ENCODE measurements at places on chromosomes 3 and 15.

DNA sequence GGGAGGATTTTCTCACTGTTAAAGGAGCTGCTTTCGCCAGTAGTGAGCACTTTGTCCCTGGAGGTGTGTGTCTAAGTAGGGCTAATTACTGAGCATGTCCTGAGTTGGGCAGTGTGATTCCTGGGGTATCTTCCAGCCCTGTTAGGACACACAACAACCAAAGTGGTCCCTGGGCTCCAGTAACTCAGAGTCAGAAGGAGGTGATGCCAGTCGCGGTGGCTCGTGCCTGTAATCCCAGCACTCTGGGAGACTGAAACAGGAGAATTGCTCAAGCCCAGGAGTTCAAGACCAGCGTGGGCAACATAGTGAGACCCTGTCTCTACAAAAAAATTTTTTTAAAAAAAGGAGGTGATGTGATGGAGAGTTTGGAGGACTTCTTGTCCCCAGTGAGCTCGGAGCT, 37.5 kb downstream of the PML start:
- DNase-seq = no peak

GRCh38 chr3:190193210-190193609, 72.5 kb upstream of the P3H2 start:
- DNase-seq = no peak

- DNase-seq = no peak
Measured at GRCh38 chr15:31552482-31553099, 226.0 kb downstream of the KLF13 start.

GRCh38 chr3:120846073-120846472, 61.9 kb upstream of the STXBP5L start:
- no peak for DNase-seq

- no peak for DNase-seq
Measured at GRCh38 chr3:61571516-61572336, 10.4 kb downstream of the PTPRG start.

- no peak for DNase-seq
Measured at GRCh38 chr15:95932676-95933075, 397.8 kb upstream of the NR2F2 start.

- no peak for DNase-seq
Measured at GRCh38 chr3:185912929-185913901, 24.6 kb downstream of the TRA2B start.

DNA sequence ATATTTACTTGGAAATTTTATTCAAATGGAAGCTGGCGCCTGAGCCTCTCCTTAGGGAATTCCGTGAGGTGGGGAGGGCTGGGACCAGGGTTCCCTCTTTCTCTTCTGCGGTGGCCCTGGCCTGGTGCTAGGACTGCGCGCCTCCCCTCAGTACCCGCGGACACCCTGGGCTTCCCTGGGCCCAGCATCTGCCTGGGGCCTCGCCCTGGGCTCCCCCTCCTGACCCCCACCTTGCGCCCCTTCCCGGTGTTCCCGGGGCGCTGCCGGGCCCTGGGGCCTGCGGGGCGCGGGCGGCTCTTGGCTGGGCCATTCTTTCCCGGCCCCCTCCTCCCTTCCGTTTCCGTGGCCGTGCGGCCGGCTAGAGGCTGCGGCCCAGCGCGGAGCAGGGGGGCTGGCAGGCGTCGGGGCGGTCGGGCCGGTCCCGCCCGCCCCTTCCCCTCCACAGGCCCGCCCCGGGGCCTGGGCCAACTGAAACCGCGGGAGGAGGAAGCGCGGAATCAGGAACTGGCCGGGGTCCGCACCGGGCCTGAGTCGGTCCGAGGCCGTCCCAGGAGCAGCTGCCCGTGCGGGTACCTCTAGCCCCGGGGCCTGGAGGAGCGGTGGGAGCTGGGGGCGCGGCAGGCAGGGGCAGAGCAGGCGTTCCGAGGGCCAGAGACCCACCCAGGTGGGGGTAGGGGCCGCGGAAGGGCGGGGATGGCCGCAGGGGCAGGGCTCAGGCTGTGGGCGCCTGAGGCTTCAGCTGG, at the start of gene FES:
FES (plus strand) TSS at position 529 of the 743 bp plus-strand sequence. CDS start 542 bp downstream, outside the sequence.
- DNase-seq = no peak

DNA sequence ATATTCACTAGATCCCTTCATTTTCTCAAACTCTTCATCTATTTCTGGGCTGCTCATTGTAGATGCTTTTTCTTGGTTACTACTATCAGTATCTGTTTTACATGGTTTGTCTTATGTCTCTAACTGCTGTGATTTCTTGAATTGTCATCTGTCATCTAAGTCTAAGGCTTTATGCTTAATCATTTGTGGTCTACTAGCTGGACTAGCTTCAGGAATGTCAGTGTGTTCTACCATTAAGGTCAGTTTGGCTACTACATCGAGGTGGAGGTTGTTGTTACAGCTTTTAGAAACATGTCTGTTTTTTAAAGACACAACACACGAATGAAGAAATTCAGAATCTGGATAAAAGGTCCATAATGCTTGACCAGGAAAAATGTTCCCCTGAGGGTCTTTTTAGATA, 82.2 kb downstream of the ABI3BP start:
- no peak for DNase-seq

DNA sequence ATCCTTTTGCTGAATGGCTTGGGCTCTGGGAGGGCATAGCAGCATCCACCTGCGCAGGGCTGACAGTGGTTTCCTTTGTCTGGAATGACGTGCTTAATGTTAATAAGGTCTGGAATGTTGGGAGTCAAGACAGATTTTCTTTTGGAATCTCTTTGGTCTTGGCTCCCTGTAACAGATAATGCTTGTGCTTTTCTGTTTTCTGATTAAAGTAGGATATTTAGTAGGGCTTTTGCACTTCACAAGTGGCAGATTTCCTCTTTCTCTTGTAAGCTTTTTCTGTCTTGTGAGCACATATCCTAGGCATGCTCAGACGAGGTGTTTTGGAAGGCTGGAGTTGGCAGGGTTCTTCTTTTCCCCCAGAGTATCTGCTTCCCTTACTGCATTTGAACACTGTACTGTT, 189.6 kb downstream of the GHSR start:
- no peak for DNase-seq

DNA sequence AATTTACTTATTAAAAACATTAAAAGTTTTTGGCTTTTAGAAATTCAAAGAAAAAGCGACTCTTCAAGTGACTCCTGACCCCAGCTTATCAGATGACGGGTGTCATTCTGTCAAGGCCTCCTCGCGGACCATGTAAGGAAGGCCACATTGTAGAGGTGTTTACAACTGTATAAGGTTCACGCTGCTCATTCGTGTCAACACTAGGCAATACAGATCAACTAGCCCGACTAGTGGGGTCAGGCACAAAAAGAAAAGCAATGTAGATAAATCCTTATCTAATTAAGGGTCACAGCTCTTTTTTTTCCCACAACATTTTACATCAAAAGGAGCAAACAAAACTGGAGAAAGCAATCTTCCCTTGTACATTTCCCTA, 207.5 kb upstream of the NR2F2 start:
- no peak for DNase-seq

DNA sequence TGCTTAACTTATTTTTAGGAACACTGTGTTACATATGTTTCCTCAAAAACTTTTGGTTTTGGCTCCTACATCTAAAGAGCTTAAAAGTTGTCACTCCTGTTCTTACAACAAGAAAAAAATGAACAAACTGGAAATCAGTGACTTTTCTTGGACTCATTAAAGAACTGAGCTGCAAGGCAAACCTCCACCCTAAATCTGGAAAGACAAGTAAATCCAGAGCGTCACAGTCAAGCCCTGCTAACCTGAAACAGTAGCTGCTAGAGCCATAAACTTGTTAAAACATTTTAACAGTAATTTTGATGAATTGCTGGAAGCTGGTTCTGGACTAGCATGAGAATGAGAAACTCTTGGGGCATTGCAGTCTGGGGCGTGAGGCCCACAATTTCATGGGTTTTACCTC, 350.5 kb upstream of the COL8A1 start:
- no peak for DNase-seq

- DNase-seq = no peak
Measured at GRCh38 chr3:58962816-58963215, 87.0 kb downstream of the CFAP20DC start.

DNA sequence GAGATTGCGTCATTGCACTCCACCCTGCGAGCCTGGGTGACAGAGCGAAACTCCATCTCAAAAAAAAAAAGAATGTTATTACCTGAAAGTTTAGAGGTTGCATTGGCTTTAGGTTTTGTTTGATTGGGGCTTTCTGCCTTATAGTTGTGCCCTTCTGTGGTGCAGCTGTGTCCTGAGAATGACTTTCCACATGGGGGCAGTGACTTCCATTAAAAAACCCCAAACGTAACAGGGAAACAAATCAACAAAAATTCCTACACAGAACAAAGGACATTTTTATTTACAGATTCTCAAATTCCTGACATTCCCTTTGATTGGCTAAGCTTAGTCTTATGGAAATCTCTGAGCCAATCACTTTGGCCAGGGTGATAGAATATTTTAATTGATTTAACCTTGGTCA, 154.1 kb upstream of the GPR149 start:
- no peak for DNase-seq

GRCh38 chr3:172647823-172648222, 63.0 kb downstream of the NCEH1 start:
- DNase-seq = no peak

DNA sequence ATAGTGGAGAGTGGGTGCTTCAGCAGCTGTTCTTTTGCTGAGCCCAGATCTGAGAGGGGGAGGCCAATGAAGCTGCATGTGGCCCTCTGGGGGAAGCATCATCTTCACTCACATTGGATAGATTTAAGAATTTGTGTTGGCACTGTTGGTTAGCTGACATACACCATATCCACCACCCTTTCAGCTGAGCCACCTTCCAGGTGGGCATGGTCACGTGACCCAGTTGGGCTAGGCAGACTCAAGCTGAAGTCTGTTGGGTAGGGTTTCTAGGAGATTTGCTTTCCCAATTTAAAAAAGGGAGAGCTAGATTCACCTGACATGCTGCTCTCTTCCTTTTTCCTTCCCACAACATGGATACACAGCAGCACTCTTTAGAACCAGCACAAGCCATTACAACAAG, 311.0 kb downstream of the CHST2 start:
- DNase-seq = no peak

DNA sequence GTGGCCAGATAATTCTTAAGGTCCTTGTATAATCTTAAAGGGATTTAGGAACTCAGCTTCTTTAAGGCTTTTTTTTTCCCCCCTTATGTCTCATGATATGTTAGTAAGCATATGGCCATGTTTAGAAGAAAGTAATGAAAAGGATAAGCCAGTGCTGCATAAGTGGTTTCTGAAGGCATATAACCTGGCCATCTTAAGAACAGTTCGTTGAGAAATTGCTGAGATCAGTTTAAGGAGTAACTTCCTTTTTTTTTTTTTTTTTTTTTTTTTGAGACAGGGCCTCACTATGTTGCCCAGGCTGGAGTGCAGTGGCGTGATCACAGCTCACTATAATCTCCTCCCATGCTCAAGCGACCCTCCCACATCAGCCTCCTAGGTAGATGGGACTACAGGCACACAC, 51.7 kb downstream of the UBE2E2 start:
- DNase-seq = no peak

- DNase-seq = no peak
Measured at GRCh38 chr3:121155028-121155427, 247.0 kb downstream of the STXBP5L start.

DNA sequence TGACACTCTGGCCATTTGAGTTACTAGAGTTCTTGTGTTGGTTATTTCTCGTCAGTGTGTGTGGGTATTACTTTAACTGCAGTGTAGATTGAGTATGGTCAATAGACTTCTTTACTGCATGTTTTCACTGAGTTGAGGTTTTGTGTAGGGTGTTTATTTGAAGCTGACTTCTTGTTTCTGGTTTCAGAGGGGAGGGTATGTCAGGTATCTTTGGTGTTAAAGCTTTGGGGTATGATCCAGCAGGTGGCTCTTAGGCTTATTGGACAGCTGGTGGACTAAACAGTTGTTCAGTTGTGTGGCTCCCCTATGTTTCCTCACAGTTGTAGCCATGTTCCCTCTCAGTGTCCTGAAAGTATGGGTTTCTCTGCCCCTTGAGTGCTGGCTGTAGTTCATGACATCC, 72.0 kb downstream of the AKAP13 start:
- no peak for DNase-seq

DNA sequence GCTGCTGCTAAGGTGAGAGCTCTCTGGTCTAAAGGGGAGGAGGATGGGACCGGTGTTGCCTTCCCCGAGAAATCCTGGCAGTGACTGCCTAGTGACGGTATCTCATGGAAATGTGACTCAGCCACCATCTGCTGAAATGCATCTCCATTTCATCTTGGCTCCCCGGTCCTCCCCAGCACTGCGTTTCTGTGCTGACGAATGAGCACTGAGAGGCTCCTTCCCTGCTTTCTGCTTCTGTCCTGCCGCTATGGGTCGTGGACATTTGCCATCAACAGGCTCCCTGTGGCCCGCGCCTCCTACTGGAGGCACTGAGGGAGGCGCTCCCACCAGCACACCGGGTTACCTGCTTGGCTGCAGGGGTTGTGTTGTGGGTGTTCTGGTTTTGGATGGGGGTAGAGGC, 13.5 kb upstream of the SEC13 start:
- no peak for DNase-seq

GRCh38 chr3:38600551-38600950, 48.9 kb downstream of the SCN5A start:
- no peak for DNase-seq

DNA sequence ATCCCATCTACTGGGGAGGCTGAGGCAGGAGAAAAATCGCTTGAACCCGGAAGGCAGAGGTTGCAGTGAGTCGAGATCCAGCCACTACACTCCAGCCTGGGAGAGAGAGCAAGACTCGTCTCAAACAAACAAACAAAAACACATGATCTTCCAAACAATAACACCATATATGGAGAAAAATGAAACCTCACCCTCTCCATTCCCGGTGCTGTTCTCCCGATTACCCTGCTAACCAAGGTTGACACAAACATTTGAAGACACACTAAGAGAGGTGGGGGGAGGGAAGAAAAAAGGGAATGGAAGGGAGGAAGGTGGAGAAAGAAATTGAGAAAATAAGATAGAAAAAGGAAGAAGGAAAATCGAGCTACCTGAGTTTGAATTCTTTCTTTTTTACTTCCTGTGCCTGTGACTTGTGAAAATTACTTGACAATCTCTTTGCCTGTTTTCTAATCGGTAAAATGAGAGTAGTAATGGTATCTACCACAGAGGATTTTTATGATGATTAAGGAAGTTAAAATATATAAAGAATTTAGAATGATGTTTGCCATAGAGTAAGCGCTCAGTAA, 1.1 kb upstream of the PLSCR2 start:
- DNase-seq = no peak

GRCh38 chr3:81268526-81268925, 492.9 kb downstream of the GBE1 start:
- no peak for DNase-seq

Measured in stimulated activated CD8-positive, alpha-beta memory T cell treated with anti-CD3 and anti-CD28 coated beads, Interleukin-7, amount 100 ng/mL, for 1 hour (primary cell).